WTC11 (cell line): ENCODE measurements at places on chromosomes 11 and 22. TPM values are rescaled to one million over a fixed set of nuclear protein-coding genes. Genes with fewer than 3 reads are reported as not detected.

GRCh38 chr11:126776119-126776518 lies 224.5 kb downstream of the KIRREL3 start:
- peaks cover 21% of the 10 kb centered on the region for H3K4me1 ChIP-seq
- no peaks in the 10 kb centered on the region for H3K36me3 ChIP-seq
- H3K4me3 ChIP-seq = no peak overlapping the region

GRCh38 chr11:118915941-118916841 lies 9.5 kb downstream of the BCL9L start:
- DNase-seq = no peak
- H3K4me1 ChIP-seq = peaks cover 93% of the 10 kb centered on the region
- H3K27ac ChIP-seq = peak overlapping the region; percentile 98
- no peaks in the 10 kb centered on the region for H3K36me3 ChIP-seq
- H3K4me3 ChIP-seq = peak overlapping the region; percentile 46

DNA sequence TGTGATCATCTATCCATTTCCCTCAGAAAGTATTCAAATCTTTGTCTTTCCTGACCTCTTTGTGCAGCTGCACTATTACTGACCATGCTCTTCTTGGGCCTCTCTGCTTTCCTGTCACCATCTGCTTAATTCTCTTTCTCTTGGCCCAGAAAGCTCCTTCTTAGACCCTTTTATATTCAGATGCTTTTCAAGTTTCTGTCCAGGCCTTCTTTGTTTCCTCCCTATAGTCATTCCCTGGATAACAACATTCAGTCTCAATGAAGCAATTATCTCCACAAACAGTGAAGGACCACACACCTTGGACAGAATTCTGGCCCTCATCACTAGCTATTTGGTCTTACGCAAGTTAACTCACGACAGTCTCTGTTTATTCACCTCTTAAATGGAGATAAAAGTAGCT lies 89.7 kb downstream of the LARGE2 start:
- no peaks in the 10 kb centered on the region for H3K27me3 ChIP-seq
- no peak overlapping the region for H3K4me3 ChIP-seq
- H3K27ac ChIP-seq = peak overlapping the region; percentile 84
- DNase-seq = no peak
- H3K4me1 ChIP-seq = peaks cover 25% of the 10 kb centered on the region

Gene CASP4
- 0.44 to 0.73 TPM (median 0.69 TPM) in 3 replicates for total RNA-seq
